ENCODE measurements at places on chromosomes 3 and 15.
A peak's percentile ranks its signal among the peaks of the same experiment; 100 is the strongest.

- no peak for DNase-seq
Observed at GRCh38 chr3:55455915-55456314, 31.2 kb downstream of the WNT5A start.

- DNase-seq, result peak; percentile 76
Observed at GRCh38 chr15:64894395-64895056, 17.2 kb upstream of the ANKDD1A start.

GRCh38 chr3:40494698-40495097 lies 11.1 kb upstream of the ZNF620 start:
- DNase-seq, result no peak

DNA sequence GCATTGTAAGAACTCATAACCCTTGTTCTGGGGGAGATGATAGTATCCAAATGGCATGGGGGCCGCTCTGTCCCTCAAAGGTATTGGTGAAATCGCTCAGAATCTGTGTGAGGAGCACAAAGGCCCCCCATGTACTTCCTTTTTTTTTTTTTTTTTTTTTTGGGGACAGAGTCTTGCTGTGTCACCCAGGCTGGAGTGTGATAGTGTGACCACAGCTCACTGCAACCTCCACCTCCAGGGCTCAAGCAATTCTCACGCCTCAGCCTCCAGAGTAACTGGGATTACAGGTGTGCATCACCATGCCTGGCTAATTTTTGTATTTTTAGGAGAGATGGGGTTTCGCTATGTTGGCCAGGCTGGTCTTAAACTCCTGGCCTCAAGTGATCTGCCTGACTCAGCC lies 37.0 kb downstream of the CMTM8 start:
- DNase-seq, result no peak

DNA sequence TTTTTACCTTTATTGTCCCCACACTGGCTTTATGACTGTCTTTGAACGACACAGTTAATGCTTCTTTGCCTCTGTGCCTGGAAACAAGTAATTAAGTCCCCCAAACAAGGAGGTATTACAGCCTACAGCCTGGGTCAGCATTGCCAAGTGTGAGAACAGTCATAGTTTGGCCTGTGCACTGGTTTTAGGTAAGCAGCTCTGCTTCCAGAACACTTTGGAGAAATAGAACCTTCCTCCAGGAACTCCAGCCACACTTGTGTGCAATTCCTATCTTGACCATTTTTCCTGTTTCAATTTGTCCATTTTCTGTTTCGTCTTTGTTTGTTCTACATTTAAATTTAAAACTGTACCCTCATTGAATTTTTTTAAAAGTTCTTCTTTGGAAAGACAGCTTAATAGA lies 568.2 kb downstream of the TUSC7 start:
- no peak for DNase-seq

DNA sequence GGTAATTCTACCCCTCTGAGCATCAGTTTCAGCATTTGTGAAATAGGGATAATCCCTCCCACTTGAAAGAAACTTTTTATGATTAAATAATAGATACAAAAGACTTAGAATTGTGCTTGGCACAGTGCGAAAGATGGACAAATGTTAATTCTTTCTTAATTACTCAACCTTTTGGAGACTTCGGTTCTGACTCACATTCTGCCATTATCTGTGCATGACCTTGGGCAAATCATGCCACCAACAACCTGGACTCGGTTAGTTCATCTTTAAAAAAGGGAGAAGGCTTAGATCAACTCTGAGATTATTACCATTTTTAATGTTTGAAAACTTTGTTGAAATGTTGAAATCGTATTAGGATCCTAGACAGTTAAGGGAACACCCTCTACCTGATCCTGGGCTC lies 40.6 kb upstream of the POLR2M start:
- DNase-seq, result no peak

GRCh38 chr3:30659270-30660130 lies 53.1 kb downstream of the TGFBR2 start:
- DNase-seq, result no peak

DNA sequence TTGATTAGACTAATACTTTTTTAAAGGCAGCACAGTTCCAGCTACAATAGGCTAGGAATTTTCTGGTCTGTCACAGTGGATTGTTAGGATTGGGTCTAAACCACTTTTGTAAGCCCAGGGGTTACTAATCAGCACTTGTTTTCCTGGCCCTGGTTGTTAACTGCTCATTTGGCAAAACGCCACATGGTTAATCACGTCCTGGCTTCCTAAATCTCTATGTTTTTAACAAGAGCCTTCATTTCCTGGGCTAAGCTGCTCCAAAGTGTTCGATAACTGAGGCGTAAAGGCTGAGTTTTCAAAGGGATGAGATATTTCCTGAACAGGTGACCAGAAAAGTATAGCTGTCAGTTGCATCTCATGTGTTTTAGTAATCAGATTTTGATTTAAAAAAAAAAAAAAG lies 38.9 kb upstream of the CLRN1 start:
- no peak for DNase-seq

DNA sequence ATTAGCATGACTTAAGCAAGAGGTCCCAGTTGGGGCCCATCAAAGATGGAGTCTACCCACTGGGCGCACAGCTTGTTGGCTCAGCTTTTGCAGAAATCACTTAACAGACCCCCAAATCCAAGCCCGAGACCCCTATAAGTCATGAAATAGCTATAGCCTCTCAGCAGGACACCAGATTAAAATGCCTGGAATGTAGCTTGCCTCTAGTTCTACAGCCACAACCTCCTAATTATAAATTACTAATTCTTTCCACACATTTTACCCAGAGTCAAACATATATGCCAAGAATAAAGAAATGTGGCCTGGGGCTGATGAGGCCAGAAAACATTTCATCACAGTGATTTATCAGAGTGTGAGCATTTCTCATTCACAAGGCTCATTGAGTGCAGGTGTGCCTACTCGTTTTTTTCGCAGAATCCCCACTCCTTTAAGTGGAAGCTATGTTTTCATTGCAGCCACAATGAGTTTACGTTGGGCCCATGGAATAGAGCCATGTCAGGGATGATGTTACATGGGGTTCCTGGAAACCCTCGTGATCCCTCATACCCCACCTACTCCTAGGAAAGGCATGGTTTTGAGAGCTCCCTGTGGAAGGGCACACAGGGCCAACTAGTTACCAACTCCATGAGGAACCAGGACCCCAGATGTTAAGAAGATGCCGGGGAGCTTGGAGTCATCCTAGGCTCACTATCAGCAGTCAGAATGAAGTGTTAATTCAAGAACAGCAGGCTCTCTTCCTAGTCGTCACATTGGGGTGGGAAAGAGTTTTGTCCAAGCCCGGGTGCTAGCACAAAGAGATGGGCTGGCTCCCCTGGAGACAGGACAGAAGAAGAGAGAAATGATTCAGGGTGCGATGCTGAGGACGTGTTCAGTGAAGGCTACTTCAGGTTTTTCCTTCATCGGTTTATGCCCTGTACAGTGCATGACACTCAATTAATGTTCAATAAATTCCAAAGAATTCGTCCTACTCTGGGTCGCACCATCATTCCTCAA lies 90.2 kb upstream of the ABHD17C start:
- DNase-seq, result no peak

DNA sequence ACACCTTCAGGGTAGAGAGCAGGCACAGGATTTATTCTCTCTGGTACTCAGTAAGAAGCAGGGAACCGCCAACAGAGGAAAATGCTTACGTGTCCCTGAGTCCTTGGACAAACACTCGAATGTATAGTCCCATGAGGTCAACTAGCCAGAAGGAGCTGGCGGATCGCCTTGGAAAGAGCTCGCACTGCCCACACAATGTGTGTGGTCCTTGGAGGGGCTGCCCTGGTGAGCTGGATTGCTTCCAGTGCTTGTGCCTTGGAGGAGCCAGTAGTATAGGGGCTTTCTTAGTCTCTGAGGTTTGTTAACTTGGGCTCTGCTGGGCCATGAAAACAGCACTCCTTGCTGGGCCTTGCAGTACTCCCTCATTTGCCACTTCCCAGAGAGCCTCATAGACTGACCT lies 40.7 kb upstream of the VILL start:
- DNase-seq, result no peak

- DNase-seq, result no peak
Observed at GRCh38 chr15:35047996-35048395, 37.1 kb downstream of the NANOGP8 start.

GRCh38 chr3:138492980-138493675 lies 58.7 kb downstream of the ESYT3 start:
- no peak for DNase-seq

GRCh38 chr3:177037241-177037640 lies 160.0 kb downstream of the TBL1XR1 start:
- DNase-seq, result no peak

DNA sequence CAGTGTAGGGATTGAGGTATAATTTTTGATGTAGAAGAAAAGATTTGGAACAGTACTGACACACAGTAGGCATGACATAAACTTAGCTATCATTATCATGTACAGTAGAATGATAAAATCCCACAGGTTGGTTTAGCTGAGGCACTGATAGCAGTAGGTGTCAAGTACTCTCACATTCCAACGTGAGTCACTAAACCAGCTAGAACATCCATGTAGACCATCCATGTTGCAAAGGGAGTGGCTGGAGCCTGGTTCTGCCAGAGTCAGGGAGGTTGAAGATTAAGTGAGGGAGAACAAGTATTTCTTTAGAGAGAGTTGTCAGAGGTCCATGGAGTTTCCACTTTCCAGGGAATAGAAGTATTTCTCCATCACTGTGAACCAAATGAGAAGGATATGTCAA lies 157.2 kb upstream of the TMEM108 start:
- no peak for DNase-seq

GRCh38 chr3:9146367-9147071 lies 102.9 kb downstream of the SRGAP3 start:
- DNase-seq, result no peak

DNA sequence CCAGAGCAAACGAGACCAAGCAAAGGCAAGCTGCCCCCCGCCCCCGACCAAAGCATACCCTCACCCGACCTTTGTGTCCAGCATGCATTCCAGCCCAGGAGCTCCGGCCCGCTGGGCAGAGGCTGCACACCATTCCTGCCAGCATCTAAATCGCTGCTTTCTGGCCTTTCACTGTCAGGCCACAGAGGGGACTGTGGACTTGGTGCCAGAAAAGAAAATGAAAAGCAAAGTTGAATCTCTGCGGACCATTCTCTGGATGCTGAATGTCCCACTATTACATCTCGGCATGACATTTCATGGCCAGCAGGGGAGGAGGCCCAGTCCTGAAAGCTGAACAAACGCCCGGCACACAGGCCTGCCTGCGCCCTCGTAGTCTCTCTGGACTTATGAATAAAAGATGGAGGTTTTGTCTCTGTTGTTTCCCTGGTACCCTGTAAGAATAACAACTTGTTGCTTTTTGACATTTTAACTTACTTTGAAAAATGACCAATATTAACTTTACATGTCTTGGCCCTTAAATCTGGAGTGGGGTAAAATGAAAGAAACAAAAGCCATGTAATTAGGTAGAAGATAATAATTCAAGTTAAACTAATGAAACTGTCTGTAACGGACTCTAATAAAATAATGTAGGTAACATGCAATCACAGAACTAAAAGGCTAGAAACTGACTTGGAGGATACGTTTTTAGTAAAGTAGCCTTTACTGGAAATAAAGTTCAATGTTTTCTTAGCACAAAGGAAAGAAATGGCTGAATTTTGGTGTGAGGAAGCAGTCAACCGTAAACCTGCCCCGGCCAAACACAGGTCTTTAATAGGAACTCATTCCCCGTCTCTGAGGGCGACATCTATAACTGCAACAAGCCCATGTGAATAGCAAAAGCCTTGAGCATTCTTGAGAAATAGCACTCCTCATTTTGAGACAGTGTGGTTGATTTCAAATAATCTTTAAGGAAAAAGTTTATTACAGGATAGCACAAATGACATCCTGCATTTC lies 12.7 kb downstream of the IL17RD start:
- no peak for DNase-seq

DNA sequence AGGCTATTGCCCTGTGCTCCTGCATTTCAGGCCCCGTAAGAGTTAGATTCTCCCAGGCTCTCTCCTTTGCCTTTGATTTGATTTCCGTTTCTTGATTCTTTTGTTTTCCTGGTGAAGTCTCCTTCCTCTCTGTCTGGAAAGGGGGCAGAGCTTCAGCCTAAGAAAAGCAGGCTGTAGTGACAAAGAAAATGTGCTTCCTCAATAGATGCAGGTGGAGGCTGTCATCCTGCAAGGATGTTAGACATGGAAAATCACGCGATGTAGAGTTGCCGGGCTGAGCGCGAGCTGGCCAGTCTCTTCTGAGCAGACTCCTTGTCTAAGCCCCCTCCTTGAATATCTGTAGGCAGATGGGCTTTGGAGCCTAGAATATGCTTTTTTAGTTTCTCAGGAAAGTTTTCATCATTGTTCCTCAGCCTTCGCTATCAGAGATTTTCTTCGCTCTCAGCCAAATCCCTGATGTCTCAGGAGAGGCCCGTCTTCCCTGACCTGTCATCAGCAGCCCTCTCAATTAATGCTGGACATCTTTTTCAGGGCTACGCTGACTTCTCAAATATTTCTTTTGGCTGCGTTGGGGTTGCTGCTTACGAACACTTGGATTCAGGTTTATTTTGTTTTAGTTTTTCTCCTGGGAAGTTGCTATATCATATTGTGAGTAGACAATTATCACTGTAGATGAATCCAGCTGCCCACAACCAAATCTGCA lies 163.6 kb downstream of the ITPR1 start:
- no peak for DNase-seq

DNA sequence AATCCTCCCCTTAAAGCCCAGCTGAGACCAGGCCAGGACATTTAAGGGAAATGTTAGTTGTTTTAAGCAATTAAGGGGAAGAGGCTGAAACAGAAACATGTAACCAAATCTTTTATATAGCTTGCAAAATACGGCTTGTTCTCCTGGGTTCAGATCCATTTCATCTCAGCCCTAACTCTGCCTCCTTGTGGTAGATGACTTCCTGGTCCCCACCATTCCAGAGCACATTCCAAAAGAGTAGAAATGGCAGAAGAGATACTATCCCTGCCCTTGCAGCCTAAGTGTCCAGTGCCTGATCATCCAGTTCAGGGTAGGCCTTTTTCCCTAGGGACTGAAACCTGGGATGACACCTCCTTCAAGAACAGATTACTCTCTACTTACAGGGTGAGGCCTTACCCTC lies 266.2 kb upstream of the VEPH1 start:
- no peak for DNase-seq

DNA sequence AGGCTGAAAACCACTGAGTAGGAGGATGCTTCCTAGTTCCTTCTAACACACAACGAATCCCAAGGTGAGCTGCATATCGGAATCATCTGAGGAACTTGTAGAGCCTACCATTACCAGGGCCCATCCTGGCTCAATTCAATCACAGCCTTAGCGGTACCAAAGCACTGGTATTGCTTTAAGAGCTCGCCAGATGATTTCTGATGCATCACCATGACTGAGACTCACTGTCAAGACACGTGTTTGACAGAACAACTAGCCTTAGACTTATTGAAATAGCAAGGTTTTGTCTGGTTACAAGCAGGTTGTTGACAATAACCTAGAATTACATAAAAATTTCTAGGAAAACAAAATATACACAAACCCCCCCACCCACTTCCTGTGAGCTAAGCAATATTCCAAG lies 68.5 kb downstream of the CBLB start:
- DNase-seq, result no peak

- no peak for DNase-seq
Observed at GRCh38 chr3:101848326-101848725, 988 bp upstream of the NFKBIZ start.

- no peak for DNase-seq
Observed at GRCh38 chr3:151262871-151263525, 15.3 kb downstream of the P2RY14 start.

- peak; percentile 56 for DNase-seq
Observed at GRCh38 chr3:44913868-44914468, 39.6 kb downstream of the TGM4 start.
